NCI-H526 (cell line): ENCODE measurements at places on chromosomes 5 and 9.

GRCh38 chr9:15961217-15961616 is 408.4 kb downstream of the CCDC171 start:
- DNase-seq = no peak

DNA sequence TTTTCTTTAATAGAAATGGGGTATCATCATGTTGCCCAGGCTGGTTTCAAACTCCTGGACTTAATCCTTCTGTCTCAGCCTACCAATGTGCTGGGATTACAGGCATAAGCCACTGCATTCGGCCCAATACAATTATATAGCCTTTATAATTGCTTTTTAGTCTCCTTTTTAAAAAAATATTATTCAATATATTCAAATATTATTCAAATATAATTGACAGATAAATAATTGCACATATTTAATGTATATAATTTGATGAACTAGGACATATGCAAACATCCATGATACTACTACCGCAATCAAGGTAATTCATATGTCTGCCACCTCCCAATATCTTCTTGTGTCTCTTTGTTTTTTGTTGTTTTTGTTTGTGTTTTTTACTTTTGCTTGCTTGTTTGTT is 894.2 kb upstream of the PTPRD start:
- no peak for DNase-seq

DNA sequence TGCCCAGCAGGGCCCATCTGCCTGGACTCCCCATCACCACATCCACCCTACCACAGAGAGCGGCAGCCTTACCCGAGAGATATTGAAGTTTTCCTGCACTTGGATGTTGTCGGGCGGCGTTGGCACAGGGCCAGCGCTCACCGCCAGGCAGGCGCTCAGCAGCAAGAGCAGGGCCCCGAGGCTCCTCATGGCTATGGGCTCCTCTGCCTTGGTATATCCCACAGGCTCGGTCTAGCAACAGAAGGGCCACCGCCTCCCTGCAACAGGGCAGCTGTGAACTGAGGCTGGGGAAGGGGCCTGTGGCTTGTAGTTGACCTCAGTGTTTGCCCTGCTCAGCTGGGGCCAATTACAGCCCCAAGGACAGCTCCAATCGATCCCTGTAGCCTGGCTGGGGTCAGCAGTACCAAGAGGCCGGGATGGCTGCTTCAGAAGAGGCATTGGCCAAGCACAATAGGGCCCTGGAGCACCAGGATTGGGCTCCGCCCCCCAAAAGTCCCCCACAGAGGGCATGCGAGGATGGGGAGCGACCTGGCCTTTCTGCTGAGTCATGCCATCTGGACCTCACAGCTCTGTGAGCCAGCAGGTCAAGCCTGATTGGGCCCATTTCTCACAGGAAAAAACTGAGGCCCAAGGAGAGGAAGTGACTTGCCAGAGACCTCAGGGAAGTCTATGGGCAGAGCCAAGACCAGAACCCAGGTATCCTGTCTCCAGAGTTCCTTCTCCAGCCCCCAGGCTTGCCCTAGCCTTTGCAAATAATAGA is at the start of gene AMBP:
TSS of gene AMBP (minus strand) at position 280 of the 760 bp plus-strand sequence. CDS start at position 189, 91 bp downstream.
- no peak for DNase-seq

- DNase-seq = no peak
Observed at GRCh38 chr9:86594724-86595123, 240.5 kb upstream of the TUT7 start.

GRCh38 chr5:112570708-112571444 is 151.8 kb upstream of the EPB41L4A start:
- no peak for DNase-seq

GRCh38 chr9:16619914-16620520 is 250.5 kb downstream of the BNC2 start:
- no peak for DNase-seq

- DNase-seq = no peak
Observed at GRCh38 chr9:20524776-20525175, 97.5 kb downstream of the MLLT3 start.

- no peak for DNase-seq
Observed at GRCh38 chr9:8235489-8235888, 435.9 kb upstream of the DMAC1 start.

GRCh38 chr9:133163504-133164172 is at the start of gene GBGT1:
Gene GBGT1, minus strand, starts transcription at chr9:133163914. Its CDS starts 1,502 bp downstream, at chr9:133162412.
- DNase-seq = peak; percentile 32

DNA sequence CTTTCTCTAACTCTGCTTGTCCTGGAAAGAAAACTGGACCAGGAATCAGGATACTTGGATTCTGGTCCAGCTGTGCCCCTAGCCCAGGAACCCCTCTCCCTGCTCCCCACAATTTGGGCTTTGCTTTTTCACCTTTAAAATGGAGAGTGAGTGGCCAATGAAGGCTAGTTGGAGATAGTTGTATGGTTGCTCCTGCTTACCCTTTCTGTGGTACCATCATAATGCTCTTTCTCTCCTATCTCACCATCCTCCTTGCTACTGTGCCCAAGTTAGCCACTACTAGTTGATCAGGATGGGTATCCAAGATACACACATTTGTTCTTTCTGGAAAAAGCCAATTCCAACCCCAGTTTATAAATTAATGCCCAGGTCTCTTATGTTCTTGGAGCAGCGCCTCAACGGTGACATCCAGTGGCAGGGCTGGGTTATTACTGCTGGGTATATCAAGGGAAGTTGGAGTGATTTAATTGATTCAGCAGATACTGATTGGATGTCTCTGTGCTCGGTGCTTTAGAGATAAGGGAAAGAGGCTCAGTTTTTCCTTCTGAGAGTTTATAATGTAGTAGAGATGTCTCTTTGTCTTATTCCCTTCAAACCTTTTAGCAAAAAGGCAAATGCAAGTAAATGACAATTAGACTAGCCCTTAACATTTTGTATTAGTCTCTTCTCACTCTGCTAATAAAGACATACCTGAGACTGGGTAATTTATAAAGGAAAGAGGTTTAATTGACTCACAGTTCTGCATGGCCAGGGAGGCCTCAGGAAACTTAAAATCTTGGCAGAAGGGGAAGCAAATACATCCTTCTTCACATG is 38.5 kb downstream of the FAXDC2 start:
- no peak for DNase-seq

- no peak for DNase-seq
Observed at GRCh38 chr5:157745041-157745456, 1.5 kb downstream of the LSM11 start.

- DNase-seq = no peak
Observed at GRCh38 chr5:139668064-139668880, 20.1 kb downstream of the CXXC5 start.

DNA sequence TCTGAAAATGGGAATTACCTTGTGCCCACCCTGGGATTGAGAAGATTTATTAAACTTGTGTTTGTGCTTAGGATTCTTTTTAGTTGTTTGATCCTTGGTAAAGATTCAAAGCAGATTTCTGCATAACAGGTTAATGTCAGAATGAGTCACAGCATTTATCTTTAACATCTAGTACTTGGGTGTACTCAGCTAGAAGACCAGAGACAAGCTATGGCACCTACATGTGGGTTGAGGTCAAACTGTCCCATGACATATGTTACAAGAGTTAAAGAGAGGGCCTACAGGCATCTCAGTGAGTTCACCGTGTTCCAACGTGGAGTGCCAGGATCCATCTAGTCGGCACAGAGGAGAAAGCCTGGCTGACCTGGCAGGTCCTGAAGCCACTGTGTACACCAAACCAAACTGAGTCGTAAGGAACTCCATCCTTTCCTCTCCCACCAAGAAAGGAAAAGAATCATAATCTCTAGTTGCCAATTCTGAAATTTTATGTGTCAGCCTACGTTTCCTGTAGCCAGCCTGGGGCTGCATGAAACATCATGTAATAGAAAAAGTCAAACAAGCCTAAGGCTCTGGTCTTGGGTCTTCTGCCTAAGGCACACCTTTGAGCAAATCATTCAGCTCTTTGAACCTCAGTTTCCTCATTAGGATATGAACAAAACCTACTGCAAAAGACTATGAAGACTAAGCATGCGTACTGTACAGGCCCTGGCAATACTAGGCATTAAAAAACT is 73.7 kb downstream of the RCL1 start:
- no peak for DNase-seq

DNA sequence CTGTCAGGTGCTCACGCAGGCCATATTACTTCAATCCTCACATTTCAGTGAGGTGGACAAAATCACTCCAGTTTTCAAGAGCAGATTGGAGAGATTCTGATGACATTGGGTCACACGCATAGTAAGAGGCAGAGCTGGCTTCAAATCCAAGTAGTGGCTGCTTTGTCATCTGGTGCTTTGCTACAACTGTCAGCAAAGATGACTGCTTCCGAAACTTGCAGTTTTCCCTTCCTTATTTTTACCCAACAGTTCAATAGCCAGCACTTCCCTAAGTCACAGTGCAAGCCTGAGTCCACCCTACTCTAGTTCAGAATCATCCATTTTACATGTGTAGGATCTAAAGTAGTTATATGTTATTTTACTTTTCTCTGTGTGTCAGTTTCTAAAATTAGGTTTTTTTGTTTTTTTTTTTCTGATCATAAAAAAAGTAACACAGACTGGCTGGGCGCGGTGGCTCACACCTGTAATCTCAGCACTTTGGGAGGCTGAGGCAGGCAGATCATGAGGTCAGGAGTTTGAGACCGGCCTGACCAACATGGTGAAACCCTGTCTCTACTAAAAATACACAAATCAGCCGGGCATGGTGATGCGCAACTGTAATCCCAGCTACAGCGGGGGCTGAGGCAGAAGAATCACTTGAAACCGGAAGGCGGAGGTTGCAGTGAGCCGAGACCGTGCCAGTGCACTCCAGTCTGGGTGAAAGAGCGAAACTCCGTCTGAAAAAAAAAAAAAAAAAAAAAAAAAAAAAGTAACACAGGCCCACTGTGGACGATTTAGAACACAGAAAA is 49.6 kb downstream of the ANKDD1B start:
- DNase-seq = no peak

GRCh38 chr5:44943647-44944046 is 134.9 kb downstream of the MRPS30 start:
- DNase-seq = no peak

GRCh38 chr9:122309861-122310260 is 45.2 kb downstream of the MRRF start:
- no peak for DNase-seq

DNA sequence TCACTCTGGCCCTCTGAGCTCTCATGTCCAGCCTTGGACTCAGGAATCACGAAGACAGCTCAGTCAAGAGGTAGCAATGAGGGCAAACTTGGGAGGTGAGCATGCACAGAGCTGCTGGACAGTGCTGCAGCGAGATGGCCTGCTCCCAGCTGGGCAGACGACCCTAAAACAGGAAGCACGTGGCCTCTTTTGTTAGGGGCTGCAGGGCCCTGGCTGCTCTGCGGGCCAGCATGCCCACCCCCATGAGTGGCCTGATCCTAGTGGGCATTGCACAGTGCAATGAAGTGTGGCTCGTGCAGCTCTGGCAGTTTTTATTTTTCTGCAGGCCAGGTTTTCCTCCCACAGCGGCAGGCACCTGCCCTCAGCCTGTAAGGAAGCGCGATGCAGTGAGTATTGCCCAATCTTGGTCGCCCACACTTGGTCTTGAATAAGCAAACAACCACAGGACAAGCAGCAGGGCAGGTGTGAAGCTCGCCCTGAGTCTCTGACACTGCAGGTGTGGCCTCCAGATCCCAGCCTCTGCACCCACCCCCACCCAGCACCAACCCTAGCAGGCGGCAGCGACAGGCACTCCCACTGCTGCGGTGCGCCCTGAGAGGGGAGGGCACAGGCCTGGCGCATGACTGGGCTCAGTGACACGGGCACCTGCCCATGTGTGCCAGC is 60.8 kb downstream of the SEMA4D start:
- DNase-seq = peak; percentile 51

DNA sequence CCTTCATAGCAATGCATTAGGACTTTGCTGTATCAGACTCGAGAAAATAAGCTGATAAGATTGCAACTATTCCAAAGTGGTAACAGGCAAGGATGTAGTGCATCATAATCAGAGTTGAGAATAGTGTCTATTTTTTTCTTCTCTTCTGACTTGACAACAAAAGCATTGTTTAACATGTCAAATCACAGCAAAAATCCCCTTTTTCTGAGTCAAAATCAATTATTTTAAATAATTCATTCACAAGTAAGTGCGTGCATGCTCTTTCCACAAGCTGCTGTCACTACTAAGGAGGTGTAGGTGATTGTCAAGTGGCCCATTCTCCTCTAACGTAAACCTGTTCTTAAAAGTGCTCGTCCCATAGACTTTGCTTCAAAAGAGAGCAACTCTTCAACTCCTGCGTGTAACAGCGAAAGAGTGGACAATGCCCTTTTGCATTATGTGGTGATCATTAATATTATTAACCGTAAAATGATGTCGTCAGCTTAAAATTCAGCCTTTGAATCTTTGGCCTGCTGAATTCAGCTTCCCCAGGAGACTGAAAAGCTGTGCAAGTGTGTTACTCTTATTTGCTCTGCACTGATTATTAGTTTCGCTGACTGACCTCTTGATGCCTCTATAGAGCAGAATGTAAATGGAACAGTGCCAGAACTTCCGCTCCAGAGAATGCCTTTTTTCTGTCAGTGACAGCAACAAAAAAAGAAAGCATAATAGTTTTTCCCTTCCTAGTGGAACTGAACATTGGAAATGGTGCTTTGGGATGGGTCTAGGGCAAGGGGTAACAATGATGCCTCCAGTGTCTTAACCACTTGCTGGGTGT is 680.8 kb upstream of the SEMA6A start:
- no peak for DNase-seq

DNA sequence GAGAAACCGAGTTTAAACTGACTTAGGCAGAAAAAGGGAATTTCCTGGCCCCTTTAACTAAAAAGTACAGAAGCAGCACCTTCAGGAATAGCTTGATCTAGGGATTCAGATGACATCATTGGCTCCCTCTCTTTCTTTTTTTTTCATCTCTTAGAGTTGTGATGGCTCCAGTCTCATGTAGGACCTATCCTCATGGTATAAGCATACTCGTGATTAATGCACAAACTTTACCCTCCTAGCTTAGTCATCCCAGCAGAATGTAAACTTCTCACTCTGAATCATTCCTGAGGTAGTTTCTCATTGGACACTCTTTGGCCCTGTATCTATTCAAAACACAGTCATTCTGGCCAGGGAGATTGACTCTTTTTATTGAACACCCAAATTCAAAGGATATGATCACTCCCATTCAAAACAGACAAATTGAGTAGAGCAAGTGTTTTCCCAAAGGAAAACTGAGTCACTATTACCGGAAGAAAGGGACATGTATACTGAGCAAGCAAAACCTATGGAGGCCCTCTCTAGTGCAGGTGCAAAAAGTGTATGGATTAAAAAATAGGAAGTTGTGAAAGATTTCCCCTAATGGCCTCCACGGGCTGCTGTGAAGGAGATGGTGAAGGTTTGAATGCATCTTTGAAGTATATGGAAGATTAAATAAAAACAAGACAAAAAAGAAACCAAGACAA is 27.6 kb upstream of the SMIM23 start:
- DNase-seq = no peak

DNA sequence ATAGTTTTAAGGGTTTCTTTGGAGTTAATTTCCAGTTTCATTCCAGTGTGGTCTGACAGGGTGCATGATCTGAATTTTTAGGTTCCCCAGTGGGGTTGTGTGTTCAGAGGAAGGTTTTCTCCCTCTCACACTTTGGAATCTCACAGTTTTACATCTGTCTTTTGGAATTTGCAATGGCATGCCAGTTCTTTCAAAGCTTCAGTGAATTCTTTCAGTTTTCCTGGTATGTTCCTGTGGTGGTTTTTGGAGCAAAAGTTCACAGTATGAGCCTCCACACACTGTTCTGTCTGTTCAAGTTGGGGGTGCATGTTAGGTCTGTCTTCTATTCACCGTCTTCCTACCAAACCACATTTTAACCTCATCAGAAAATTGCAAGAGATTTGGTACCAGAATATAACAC is 624.2 kb downstream of the KCTD16 start:
- no peak for DNase-seq
